NCI-H2171 (cell line): ENCODE measurements at places on chromosomes 11 and 22.

GRCh38 chr11:131811383-131811782 is 441.0 kb downstream of the NTM start:
- no peak for DNase-seq

DNA sequence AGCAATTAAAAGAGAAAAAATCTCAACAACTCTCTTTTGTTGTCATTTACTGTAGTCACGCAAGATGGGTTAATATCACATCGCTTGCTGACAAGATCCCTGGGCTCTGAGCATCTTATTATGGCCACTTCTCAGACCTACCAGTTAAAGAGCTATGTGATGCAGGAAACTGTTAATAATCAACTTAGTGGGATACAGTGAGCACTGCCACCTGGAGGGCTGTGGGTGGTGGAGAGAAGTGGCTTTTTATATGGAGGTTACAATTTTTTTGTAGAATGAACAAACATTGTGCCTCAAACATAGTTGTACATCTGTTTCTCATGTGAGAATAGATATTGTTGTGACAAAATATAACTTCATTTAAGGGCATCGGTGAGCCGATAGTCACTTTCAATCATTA is 181.0 kb downstream of the TENM4 start:
- no peak for DNase-seq

DNA sequence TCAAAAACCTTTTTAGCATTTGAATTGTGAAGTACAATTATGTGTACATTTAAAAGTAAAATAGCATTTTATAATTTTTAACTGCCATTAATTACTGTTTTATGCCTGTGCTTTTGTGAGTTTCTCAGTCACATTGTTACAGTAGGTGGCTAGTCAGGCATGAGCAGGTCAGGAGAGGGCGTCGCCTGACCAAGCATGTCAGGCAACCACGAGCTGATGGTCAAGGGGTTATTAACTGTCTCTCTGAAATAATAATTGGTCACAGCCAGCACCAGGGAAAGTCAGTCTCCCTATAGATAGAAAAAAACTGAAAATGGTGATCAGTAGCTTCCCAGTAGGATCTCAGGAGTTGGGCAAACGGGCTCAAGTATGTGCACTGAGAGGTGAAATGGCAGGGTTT is 19.4 kb upstream of the CCDC81 start:
- no peak for DNase-seq

DNA sequence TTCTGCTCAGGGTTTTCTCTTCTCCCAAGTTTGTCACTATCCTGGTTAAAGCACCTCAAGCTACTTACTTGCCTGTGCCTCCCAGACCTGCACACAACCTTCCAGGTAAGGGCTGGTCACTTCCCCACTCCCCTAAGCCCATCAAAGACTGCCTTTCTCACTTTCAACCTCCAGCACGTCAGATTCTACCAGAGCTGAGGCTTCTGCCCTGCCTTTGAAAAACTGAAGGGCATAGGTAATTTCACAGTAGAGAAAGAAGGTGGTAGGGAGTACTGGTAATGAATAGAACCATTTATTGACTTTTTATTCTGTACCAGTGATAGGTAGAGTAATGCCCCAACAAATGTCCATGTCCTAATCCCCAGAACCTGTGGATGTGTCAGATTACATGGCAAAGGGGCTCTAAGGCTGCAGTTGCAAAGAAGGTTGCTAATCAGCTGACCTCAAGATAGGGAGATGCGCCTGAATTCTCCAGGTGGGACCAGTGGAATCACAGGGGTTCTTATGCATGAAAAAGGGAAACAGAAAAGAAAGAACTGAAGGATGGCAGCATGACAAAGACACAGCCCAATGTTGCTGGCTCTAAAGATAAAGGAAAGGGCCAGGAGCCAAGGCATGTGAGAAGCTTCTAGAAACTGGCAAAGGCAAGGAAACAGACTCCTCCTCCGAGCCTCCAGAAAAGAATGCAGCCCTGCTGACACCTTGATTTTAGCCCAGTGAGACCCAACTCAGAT is 89.0 kb downstream of the SLC1A2 start:
- DNase-seq: no peak

DNA sequence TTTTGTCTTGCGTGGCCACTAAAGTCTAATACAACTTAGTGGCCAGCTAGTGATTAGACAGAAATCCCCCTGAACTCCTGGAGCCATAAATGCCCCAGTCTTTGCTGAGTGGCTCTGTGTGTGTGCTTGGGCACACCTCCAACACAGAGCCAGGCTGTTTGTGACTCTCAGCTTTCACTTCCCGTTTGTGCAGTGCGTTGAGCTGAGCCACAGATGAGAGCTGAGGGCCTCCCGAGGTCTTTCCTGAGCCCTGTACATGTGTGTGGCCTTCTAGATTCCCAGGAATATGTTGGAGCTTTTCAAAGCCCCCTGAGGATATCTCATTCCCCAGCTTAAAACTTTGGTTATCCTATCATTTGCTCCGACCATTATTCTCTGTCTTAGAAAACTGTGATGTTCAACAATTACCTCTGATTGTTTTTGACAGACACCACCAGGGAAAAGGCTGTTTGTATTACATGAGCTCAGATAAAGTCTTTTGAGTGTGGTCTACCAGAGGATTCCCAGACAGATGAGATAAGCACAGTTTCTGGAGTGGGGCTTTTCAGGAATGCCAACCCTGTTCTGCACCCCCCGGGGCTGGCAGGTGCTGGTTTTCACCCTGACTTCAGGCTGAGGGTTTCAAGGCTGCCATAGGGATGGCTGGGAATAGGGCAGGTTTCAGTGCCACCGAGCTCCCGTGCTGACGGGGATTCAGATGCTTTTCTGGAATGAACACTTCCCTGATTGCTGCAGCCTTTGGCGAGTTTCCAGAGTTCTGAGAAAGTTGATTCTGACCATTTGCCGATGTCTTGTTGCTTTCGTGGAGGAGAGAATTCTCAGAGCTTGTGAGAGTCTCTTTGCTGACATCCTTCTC is 23.8 kb downstream of the IGHMBP2 start:
- DNase-seq: no peak

DNA sequence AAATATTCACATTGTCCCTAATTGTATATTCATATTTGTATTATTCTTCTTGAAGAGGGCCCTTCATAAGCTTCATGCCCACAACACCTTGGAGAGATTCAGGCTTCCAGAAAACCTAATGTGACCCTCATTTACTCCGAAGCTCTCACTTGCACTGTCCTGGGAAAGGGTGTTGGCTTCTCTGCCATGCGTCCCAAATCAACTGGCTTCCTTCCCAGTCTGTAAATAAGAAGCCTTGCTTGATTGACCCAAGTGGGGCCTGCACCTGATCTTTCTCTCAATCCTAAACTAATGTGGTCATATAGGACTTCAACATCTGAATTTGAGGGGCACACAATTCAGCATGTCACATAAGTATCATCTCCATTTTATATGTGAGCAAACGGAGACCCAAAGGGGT is 40.5 kb upstream of the ZBTB16 start:
- no peak for DNase-seq

DNA sequence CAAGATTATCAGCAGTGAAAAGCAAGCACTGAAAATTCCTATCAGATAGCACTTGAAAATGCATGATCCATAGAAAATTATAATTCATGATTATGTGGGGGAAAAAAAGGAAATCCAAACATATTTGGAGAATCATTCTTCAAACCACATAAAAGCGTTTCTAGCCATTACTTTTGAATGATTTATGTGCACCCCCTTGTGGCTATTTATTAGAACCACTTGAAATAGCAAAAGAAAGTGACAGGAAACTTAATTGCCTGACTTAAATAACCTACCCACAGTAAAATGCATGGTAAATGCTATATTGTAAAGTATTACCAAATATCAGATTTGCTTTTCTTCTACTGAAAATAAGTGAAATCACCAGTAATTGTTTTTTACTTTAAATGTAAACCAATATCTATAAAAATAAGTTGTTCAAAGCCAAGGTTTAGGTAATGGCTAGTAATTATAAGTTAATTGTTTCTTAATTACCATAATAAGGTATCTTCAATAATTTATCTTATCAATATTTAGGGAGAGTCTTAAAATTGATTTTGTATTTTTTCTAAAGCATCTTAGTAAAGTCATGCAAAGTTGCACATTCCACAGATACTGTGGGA is 168.5 kb downstream of the ARHGAP42 start:
- peak; percentile 28 for DNase-seq

- no peak for DNase-seq
These were observed 76.5 kb upstream of the ARFGAP3 start for GRCh38 chr22:42933485-42934091.

GRCh38 chr11:68974421-68975194 is 6.2 kb downstream of the MRGPRD start:
- DNase-seq: peak; percentile 62

DNA sequence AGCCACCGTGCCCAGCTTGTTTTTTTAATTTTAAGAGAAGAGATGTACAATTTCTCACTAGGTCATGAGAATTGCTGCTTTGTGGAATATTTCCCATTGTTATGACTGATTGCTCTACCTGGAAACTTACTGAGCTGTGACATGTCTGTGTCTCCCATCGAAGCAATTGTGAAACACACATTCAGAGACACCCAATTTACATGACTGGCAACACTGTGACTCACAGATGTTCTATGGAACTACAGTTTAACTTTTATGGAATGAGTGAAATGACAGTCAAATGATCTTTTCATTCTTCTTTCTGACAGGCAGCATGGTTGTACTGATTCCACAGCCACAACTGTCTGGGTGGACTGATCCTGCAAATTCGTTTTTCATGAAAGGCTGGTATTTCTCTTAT is 32.3 kb downstream of the ELF5 start:
- no peak for DNase-seq

GRCh38 chr11:121112498-121113455 is 11.7 kb downstream of the TECTA start:
- no peak for DNase-seq

- DNase-seq: no peak
These were observed 230.1 kb upstream of the NAV2 start for GRCh38 chr11:19482319-19483100.

DNA sequence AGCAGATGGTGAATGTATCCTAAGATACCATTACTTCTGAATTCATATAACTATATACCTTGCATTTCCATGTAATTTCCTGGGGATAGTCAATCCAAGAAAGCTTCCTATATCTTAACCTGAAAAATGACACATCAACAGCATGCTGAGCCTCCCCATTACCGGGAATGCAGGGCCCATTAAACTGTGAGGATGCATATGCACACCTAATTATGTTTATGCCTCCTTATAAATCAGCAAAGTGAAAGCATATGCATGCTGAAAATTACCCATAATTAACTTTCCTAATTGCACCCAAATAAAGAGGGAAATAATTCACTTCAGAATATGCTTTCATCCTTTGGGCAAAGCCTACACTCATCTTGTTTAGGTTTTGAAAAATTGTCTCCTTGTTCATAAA is 663.0 kb downstream of the KCNA4 start:
- DNase-seq: no peak

GRCh38 chr11:110501428-110501827 is 71.7 kb downstream of the FDX1 start:
- no peak for DNase-seq

GRCh38 chr11:84497981-84498411 is 1129.1 kb downstream of the DLG2 start:
- no peak for DNase-seq

GRCh38 chr11:126929179-126930061 is 71.2 kb downstream of the KIRREL3 start:
- DNase-seq: no peak

DNA sequence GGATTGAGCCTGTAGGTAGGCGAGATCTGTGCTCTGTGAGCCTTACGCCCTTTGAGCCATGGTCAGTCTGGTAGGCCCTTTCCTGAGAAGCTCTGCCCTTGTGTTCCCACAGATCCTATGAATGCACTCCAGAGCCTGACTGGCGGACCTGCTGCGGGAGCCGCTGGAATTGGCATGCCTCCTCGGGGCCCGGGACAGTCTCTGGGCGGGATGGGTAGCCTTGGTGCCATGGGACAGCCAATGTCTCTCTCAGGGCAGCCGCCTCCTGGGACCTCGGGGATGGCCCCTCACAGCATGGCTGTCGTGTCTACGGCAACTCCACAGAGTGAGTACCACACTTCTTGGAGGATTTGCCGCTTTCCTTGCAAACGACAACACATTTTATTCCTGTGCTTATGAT is 47.4 kb downstream of the MED15 start:
- DNase-seq: no peak

GRCh38 chr11:12017865-12018453 is 9.5 kb upstream of the DKK3 start:
- no peak for DNase-seq

DNA sequence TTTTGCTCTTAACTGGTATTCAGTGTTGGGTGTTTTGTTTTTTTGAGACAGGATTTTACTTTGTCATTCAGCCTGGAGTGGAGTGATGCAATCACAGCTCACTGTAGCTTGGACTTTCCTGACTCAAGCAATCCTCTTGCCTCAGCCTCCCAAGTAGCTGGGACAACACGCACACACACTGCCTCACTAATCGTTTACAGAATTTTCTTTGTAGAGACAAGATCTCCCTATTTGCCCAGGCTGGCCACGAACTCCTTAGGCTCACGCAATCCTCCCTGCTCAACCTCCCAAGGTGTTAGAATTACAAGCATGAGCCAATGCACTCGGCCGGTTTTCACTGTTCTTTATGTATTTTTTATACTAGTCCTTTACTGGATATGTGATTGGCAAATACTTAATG is 51.0 kb upstream of the IGLL5 start:
- DNase-seq: no peak

- DNase-seq: no peak
These were observed 25.4 kb downstream of the CREB3L1 start for GRCh38 chr11:46302866-46303265.

- peak; percentile 78 for DNase-seq
These were observed at the start of gene VWCE for GRCh38 chr11:61294717-61295595. VWCE (minus strand) TSS chr11:61295316; CDS start chr11:61295037, 279 bp downstream.

GRCh38 chr22:30033137-30033536 is 47.1 kb upstream of the HORMAD2 start:
- no peak for DNase-seq

GRCh38 chr11:57224128-57224527 is 12.9 kb downstream of the APLNR start:
- no peak for DNase-seq

- DNase-seq: peak; percentile 94
These were observed 28.8 kb downstream of the WNT7B start for GRCh38 chr22:45948081-45948648.

- no peak for DNase-seq
These were observed 39.6 kb downstream of the UBASH3B start for GRCh38 chr11:122695076-122695615.

- no peak for DNase-seq
These were observed 75.8 kb downstream of the CCDC34 start for GRCh38 chr11:27287205-27287604.

DNA sequence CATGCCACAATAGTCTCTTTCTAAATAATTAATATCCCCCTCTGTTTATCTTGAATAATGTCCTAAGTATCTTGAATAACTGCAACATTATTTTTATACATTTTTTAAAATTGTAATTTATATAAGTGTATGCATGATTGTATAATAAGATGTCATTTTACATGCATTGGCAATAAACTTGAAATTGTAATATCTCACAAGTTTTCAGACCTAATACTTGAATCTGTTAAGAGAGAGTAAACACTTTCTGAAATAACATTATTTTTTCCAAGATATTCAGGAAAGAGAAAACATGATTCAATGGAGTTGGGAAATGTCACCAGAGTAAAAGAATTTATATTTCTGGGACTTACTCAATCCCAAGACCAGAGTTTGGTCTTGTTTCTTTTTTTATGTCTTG is at the start of gene OR4D11:
TSS of gene OR4D11 (plus strand) at position 301 of the 400 bp plus-strand sequence. CDS start at position 301, 0 bp downstream.
- DNase-seq: no peak

GRCh38 chr11:126719740-126720139 is 280.8 kb downstream of the KIRREL3 start:
- DNase-seq: no peak

GRCh38 chr22:43883012-43883661 is 8.7 kb downstream of the PNPLA5 start:
- DNase-seq: peak; percentile 46

- DNase-seq: no peak
These were observed 190.8 kb downstream of the TTC28 start for GRCh38 chr22:28488825-28489224.
